Right cardiac atrium (tissue), 5 donors: ENCODE measurements at places on chromosomes 4 and X.

DNA sequence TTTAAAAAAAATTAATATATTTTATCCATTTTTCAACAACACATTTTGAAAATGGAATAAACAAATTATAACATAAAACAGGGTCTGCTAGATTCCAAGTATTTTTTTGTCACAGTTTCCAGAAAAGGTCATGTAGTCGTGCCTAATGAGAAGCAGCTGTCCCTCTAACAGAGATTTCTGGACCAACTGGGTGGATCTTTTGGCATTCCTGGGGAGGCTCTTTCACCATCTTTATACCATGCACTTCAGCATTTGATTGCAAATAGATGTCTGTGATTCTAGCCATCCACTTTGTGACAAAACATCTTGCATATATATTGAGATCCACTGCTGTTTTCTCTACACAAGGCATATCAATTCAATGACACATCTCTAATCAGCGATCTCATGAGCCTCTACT is 210.7 kb upstream of the LDB2 start:
- no peak for DNase-seq

- DNase-seq = no peak
These were observed 88.6 kb downstream of the PLS3 start for GRCh38 chrX:115649461-115650063.

DNA sequence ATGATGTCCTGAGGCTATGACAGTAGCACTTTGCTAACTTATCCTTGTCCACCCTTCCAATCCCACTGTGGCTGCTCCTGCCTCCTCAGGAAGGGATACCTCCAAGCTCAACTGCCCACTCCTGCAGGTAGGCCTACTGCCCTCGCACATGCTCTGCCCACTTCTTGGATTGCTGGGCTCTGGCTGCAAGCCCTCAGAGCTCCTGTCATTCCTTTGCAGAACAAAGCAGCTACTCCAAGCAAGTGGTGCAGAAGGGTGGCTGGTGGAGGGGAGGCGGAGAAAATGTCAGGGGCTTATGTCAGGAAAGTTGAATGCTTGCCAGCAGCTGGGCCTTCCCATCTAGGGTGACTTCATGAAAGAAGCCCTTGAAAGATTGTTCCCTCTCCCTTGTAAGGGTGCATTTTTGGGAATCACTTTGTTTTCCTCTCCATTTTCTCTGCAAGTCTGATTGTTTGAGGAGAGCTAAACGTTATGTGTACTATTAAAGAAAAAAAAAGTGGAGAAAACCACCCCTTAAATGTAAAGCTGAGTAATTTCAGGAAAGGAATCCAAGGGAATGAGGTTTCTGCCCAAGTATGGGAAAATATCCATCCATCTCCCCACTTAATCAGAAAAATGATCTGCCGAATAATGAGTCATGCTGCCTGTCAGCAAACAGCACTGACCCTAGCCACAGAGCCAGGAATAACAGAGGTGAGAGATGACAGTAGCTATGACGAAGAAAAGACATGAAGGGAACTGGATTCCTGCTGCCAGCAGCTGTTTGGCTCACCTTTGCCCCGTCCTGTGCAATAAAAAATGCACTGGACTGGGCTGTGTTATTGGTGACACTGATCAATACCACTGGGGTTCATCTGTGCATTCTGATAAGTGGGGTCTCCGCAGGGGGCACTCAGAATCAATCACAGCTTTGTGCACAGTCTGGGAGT is 102.0 kb downstream of the RTL5 start:
- DNase-seq = no peak

- DNase-seq = no peak
These were observed 46.5 kb downstream of the REPS2 start for GRCh38 chrX:16992951-16993350.

DNA sequence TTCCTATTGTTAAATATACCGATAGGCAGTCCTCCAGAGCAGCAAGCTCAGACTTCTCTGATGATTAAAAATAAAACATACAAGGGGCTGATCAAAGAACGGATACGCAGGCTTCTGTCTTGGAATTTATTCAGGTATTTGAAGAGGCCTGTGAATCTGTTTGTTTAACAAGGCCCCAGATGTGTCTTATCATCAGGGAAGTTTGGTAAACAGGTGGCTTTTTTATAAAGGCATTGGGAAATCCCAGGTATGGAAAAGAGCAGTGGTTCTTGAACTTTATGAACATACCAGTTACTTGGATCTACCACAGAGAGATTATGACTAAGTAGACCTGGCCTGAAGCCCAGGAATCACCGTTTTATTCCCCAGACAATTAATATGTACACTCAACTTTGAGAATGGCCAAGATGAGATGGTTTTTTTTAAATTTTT is 47.9 kb downstream of the SOWAHB start:
- DNase-seq = no peak

DNA sequence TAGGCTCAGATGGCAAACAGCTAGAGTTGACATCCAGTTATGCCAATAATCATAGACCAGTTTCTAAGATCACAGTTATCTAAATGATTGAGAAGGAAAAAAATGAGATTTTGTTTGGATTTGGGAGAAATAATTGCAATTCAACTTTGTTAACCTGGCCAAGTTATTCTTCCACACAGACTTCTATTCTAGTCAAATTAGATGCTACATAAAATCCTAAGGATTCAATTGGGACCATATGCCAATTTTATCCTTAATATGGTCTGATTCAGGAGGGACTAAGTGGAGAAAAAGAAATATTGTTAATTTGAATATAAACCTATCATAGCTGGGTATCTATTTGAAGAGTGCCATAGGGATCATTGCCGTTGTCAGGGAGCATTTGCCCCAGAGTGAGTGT is 178.3 kb upstream of the SLC7A11 start:
- DNase-seq = no peak

DNA sequence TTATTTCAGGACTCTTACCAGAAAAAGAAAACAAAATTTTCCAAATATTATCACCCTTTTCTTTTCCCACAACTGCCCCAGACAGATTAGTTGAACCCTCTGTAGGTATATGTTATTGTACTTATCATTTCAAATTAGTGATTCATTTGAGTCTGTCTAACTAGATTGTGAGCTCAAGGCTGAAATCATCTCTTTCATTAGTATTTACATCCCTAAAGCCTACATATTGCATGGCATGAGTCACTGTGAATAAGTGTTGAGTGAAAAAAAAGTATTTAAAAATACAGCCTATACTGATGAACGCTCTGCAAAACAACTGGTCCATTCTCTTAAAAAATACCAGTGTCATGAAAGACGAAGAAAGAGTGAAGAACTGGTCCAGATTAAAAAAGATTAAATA is 3.9 kb downstream of the PAGE3 start:
- DNase-seq = no peak

DNA sequence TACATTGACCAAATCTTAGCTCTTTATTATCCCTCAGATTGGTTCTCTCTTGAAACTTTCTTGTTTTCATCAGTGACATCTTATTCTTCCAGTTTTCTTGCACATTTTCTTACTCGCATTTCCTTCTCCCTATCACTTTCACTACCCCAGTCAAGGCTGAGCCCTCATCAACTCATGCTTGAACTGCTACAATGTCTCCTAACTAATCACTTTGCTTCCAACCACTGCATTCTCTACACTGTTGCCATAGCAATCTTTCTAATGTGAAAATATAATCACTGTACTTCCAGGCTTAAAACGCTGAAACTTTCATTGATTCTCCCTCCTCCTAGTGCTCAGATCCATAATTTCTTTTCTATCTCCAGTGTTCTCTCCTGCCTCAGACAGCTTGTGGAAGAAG is 22.2 kb upstream of the LPAR4 start:
- DNase-seq = no peak

DNA sequence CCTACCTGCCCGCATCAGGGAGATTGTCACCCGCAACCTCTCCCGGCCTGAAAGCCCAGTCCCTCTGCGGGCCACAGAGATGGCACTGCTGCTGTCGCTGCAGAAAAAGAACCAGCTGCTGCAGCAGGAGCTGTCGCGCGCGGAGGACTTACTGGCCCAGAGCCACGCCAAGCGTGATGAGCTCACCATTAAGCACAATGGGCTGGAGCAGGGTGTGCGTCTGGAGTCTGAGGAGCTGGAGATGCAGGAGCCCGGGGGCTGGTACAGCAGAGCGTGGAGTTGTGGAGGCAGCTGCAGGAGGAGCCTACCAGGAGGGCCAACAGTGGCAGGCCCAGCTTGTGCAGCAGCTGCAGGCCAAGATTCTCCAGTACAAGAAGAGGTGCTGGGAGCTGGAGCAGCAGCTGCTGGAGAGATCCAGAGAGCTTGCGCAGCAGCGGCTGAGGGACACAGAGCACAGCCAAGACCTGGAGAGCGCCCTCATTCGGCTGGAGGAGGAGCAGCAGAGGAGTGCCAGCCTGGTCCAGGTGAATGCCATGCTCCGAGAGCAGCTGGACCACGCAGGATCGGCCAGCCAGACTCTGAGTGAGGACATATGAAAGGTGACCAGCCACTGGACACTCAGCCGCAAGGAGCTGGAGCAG is 11.3 kb downstream of the SMIM10L2A start:
- DNase-seq = no peak

DNA sequence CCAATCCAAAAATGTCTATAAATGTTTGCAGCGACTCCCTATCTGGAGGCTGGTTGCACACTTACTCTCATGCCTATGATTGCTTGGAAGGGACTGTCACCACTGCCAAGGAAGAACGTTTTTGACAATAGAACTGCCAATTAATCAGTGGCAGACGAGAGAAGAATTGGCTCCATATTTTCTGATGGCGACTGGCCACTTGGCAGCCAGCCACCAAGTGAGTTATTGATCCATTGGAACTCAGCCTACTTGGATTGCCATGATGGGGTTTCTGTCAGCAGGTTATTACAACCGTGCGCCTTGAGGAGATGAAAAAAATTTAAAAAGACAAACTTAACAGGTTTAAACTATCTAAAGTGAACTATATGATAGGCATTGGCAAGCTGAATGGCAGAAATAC is 47.4 kb downstream of the LINC00632 start:
- DNase-seq = no peak

DNA sequence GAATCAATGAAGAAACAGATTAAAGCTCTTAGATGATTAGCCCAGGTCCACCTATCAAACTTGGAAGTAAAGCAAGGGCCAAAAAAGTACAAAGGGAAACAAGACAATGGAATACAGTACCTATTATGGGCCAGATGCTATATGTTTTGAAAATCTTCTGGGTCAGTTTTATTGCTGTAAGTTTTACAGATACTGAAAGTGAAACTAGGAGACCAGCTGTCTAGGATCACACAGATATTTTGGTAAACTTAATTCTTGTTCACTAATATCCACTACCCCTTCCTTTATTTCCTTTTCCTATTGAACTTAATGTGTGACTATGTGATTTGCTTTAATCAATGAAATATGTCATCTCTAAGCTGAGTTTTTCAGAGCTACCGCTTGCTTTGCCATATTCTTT is 505.4 kb upstream of the PITX2 start:
- DNase-seq = no peak

DNA sequence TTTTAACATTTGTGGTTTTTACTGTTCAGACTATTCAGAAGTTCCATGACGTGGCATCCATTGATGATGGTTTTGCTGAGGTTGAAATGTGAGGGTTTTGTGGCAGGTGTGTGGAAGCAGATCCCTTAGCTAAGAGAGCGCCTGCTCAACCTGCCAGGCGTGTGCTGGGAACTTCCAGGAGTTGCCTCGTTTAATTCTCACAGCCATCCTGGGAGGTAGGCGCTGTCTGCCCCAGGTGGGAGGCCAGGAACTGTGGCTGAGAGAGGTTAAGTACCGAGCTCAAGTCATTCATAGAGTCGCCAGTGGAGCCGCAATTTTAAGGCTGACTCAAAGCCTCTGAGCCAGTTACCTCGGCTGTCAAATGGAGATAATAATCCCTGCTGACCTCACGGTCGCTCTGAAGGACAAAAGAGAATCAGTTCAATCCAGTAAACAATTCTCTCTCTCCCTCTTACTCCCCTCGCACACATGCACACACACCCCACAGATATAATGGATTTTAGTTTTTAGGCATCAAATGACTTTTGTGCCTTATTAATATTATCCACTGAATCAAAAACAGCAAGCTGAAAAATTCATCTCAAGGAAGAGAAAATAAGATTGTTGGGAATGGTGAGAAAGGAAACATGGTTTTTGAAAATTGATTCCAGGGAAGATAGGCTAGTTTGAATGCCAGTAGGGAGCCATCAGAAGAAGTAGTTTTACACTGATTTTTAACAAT is 171.3 kb downstream of the PTTG2 start:
- DNase-seq = no peak

DNA sequence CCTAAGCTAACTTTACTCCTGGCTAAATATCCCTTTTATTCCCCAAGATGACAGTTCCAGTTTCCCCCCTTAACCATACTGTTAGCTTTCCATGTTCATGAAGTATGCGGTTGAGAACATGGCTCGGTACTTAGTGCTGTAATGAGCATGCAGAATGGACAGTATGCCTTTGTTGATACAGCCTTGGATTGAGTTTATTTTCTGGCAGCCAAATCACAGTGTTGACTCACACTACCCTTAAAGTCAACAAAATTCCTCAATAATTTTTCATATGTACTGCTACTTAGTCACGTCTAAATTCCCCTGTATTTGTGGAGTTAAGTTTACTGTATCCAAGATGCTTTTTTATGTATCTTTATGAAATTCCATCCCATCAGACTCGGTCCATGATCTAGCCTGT is 1.4 kb upstream of the VEGFC start:
- no peak for DNase-seq

GRCh38 chr4:8508266-8508665 is 67.7 kb downstream of the TRMT44 start:
- DNase-seq = no peak

GRCh38 chr4:100175858-100176257 is 14.4 kb downstream of the DDIT4L start:
- no peak for DNase-seq

DNA sequence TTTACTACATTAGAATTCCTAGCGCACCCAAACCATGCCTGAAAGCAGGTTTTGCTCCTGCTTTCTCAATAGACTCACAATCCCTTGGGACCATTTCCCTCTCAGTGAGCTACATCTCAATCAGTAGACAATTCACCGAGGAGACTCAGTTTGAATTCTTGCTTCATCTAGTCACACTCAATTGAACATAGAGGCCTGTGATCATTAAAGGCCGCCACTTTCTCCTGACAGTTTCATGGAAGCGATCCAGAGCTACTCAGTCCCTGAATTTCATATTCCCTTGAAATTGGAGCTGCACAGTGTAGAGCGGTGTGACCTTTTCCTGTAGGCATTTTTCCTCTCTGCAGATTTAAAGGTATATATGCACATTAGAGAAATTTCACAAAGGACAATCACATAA is 193.9 kb upstream of the SPOCK3 start:
- no peak for DNase-seq

DNA sequence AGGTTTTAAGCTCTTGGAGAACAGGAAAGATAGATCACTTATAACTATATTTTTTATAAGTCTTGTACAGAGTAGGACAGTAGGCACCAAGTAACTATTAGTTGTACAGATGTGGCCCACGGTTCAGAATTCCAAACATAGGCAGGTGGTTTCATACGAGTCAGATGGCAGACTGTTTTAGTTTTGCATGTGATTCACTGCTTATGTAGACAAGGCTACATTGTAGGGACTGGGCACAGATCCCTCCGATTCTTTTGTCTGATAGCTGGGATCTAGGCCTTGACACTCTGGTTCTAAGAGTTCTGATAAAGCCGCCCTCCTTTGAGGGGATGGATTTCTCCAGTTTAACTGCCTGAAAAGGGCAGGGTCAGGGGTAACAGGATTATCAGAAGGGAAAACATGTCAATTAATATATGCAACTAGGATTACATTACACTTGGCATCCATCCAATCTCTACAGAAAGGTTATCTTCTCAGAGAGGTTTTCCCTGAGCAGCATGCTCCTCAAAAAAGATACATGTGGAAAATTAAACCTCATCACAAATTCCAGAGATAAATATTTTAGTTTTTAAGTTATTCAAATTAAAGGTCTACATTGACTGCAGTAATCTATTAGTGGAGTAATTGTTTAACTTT is 87.8 kb downstream of the SPRY1 start:
- DNase-seq = no peak

GRCh38 chr4:42655269-42655637 is 1.7 kb downstream of the ATP8A1 start:
- no peak for DNase-seq
